ENCODE measurements at places on chromosomes 16 and 17.

DNA sequence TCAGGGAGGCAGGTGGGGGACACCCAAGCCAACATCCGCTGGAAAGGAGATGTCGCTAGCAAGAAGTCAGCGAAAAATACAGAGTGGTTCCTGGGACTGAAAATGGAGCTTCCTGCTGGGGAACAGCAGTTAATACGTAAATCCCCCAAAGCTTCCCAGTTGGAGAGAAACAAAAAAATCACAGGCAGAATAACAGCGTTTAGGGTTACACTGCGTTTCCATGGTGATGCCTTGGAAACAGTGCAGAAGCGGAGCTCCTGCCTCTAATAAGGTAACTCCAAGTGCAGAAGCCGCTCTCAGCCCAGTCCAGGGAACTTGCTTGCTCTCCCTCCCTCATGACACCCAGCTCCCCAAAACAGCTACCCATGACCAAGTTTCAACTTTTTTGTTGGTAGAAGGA is 73.4 kb downstream of the PLD6 start:
- DNase-seq = no peak

- no peak for DNase-seq
Measured at GRCh38 chr17:68595986-68596385, 5.2 kb downstream of the FAM20A start.

DNA sequence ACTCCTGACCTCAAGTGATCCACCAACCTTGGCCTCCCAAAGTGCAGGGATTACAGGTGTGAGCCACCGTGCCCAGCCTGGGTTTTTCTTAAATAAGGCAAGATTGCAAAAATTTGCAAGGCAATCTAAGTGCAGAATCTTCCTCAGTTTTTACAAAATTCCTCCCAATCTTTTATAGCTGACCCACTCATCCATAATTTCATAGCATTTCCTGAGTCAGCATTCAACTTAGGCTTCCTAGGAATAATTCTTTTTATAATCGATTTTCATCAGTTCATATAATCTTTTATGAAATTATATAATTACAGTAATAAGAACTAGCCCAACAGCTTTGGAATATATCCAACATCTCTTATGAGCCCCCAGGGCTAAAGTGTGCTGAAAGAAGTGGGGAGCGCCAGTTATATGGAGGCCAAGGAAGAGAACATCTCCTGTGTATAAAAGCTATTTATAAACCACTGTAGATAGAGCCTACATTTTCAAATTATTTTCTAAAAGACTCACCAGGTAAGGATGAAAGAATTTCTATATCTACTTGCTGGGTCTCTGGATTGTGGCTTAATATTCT is 14.8 kb downstream of the COIL start:
- no peak for DNase-seq

- no peak for DNase-seq
Measured at GRCh38 chr17:68850749-68851510, 104.3 kb downstream of the ABCA8 start.

- DNase-seq = no peak
Measured at GRCh38 chr17:48056879-48057278, 8.7 kb downstream of the NFE2L1 start.

DNA sequence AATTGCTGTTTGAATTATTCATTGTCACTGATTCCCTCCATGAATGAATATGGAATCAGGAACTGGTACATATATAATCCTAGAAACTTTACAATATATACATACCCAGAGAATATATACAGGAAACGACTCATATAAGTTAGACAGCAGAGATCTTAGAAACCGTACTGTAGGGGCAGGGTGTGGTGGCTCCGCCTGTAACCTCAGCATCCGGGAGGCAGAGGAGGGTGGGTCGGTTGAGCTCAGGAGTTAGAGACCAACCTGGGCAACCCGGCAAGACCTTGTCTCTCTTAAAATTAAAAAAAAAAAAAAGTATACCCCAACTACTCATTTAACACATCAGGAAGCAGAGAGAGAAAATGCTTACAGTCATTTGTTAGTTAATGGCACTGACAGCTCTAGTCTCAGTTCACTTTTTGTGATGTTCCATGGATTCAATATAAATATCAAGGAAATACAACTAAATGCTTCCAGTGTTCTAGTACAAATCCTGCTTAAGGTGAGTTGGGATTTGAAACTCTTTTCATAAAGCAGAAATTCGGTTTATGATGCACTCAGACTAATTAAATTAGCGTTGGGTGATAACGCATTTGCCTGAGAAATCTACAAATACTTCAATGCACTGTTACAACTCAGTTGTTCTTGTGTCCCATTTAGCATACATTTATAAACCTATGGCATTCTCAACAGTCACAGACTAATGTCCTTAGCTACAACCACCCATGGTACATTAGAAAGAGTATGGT is 5.6 kb downstream of the GLG1 start:
- DNase-seq = no peak

- no peak for DNase-seq
Measured at GRCh38 chr16:684961-685696, 995 bp upstream of the JMJD8 start.

DNA sequence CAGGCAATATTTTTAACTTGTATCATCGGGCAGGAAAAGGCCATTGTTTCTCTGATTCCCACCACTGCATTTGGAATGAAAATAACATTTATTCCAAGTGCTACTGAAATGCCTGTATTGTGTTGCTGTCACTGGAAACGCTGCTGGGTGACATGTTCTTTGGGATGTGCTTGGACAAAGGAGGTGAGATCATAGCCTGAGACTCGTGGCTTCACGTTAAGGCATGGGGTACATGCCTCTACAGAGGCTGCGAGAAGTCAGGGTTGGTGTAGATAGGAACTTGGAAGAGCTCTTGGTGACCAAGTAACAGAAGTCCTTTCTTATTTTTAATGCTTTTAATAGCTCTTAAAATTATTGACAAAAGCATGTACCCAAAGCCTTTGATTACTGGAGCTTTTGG is 58.8 kb upstream of the MAF start:
- no peak for DNase-seq

DNA sequence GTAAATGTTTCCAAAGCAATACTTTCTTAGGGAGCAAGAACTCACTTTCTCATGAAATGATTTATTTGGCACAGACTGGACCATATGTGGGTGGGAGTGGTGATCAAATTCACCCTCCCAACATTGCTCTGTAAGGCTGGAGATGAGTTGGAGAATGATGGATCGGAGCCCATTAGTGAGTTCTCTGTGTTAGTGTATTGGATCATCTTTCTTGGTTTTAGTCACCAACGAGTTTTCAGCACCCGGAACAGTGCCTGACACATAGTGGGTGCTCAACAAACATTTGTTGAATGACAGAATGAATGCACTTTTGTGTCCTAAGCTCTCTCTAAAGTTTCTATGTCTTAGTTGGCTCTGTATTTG is 104.5 kb upstream of the FAM20A start:
- DNase-seq = no peak

DNA sequence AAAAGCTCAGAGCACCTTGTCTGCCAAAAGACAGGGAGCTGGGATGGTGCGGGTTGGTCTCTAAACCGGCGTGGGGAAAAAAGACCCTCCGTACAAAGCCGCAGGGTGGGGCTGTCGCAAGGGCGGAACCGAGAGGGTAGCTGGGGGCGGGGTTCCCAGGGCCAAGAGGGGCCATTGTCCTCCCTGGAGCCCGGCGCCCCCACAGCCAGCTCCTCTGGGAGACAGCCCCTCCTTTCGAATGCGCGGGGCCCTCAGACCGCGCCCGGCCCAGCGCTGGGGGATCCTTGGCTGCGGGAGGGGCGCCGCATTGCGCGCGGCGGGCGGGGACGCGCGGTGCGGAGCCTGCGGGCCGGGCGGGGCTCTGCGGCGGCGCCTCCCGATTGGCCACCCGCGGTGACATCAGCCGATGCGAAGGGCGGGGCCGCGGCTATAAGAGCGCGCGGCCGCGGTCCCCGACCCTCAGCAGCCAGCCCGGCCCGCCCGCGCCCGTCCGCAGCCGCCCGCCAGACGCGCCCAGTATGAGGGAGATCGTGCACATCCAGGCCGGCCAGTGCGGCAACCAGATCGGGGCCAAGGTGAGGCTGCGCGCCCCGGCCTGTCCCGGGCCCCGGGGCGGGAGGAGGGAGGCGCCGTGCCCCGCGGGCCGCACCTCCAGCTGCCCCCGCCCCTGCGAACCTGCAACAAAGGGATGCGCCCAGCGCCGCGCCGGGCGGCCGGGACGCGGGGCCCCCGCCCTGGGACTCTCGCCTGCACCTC is at the start of gene TUBB3:
Gene TUBB3, plus strand, starts transcription at position 459 of the 756 bp plus-strand sequence. Its CDS starts 60 bp downstream, at position 519.
- no peak for DNase-seq

GRCh38 chr16:87003414-87003755 is 313.8 kb downstream of the C16orf95 start:
- no peak for DNase-seq

DNA sequence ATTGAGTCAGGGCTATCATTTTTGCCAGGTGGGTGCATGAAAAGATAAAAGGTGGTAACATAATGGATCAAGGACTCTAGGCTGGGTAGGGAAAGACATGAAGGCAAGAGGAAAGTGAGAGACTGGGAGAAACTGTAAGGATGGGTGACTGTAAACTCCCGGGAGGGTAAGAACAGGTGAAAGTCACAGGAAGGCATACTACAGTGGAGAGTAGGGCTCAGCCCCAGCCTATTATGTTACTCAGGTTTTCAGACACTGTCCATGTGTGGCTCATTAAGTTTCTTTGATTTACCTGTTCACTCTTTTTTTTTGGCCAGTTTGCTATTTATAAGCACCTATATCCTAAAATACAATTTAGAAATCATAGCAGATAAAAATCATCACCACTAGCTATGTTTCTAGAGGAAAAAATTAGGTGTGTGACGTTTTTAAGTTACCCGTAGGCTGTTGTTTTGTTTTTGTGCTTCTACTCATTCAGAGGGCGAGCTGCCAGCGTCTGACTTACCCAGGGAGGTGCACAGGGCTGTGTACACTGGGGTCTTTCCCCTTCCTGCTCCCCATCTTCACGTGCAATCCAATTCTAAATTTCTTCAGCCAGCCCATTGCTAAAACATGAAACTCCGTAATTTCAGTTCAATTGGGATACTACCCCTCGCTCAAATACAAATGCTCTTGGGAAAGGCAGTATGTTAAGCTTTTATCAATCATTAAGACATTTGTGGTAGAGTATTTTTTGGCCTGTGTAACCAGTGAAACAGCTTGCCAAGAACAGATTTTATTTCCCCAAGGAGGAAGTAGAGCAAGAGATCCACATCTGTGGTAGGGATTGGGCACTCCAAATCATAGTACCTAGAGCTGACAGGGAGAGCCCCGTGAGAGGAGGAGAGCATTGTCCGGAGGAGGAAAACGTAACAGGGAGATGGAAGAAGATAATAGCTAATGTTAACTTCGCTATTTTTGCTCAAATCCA is 21.7 kb upstream of the VWA3A start:
- DNase-seq = no peak

DNA sequence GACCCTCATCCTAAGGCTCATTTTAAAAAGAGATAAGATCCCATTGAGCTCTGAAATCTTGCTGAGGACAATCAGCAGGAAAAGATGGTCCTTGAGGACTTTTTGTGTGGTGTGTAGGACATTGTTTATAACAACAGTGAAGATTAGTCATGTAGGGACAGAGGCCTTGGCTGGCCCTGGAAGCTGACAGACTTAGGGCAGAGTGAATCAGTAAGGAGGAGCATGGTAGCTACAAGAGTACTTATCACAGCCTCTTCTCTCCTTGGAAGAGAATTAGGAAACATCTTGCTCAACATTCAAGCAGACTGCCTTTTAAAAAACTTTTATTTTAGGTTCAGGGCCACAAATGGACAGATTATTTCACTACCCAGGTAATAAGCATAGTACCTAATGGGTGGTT is 665.9 kb upstream of the SALL1 start:
- DNase-seq = no peak

DNA sequence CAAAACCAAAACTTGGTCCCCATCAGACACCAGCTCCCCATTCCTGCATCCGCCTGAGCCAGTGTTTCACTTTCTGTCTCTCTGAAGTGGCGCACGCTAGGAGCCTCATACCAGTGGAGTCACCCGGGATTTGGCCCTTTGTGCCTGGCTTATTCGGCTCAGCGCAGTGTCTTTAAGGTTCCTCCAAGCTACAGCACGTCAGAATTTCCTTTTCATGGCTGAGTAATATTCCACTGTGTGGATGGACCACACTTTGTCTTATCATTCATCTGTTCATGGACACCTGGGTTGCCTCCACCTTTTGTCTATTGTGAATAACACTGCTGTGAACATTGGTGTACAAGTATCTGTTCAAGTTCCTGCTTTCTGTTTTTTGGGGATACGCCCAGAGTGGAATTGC is 45.2 kb upstream of the CHMP6 start:
- DNase-seq = no peak

DNA sequence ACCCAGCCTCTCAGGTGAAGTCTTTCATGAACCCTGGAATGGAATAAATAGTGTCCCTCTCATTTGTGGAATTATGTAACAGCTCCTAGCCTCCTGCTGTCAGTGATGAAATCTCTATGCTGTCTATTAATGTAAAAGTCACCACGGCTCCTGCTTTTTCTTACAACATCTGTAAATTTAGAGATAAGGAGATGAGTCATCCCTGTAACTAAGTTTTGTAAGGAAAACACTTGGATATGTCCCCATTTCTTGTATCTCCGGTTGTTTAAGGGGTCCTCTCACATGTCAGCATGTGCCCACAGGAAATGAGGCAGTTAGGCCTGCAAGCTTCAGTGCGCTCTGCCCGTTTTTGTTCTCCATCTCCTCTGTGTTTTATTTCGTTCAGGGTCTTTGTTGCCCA is 2.8 kb upstream of the NAT9 start:
- DNase-seq = no peak

DNA sequence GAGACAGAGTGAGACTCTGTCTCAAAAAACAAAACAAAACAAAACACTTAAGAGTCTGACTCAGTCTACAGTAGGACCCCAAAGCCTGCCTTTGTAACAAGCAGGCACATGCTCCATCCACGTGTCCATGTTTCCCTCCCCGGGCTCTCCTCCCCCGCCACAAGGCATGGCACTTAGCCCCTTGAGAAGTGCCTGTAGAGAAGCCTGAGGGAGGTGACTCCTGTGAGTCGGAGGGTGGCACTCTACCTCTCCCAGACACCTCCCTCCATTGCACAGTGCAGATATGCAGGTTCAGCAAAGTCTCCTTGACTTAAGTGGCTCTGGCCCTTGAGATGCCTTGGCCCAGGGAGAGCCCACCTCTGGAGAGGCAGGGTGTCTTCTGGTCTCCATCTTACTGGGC is 6.8 kb downstream of the FHOD1 start:
- no peak for DNase-seq

- DNase-seq = no peak
Measured at GRCh38 chr17:27285516-27285915, 8.4 kb upstream of the WSB1 start.

DNA sequence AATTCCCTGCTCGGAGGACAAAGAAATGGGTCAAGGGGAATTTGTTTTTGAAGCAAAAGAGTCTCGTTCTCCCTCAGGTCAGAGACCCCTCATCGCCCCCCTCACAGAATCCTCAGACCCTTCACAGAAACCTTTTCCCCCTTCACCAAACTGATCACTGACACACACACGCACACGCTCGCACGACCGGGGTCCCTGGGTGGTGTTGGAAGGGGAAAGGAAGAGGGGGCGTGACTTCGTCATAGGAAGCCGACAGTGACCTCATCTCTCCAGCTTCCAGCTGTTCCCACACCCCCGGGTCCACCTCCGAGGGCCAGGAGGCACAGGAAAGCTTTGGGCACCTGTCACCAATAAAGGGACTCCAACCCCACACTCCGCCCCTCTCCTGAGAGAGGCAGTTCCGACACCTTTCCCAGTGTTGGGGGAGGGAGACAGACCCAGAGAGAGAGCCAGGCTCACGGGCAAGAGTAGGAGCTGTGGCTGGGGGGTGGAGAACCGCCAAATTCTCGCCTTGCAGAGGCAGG is 1.2 kb downstream of the ASGR1 start:
- DNase-seq = no peak
